Fibroblast of skin of abdomen (primary cell): ENCODE measurements at places on chromosomes 13 and 19.

DNA sequence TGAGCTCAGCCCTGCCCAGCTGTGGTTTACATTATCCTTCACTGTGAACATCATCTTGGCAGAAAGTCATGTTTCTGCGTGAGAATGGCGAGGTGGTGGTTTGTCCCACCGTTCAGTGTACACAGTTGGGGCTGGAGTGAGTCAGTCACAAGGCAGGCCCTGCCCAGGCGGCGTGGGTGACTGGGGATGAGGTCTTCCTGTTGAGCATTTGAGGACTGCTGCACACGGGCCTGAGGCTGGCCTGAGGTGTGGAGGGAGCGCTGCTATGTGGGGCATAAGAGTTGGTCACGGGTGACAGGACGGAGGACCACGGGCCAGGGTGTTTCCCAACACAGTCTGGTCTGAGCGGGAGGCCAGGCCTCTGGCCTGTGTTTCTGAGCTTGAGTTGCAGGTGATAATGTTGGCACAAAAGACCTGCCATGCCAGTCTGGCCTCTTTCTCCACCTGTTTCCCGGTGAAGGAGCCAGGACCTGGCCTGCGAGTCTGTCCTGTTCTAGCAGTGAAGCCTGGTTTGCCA is 13.4 kb upstream of the C19orf33 start:
- peak; percentile 82 for DNase-seq

DNA sequence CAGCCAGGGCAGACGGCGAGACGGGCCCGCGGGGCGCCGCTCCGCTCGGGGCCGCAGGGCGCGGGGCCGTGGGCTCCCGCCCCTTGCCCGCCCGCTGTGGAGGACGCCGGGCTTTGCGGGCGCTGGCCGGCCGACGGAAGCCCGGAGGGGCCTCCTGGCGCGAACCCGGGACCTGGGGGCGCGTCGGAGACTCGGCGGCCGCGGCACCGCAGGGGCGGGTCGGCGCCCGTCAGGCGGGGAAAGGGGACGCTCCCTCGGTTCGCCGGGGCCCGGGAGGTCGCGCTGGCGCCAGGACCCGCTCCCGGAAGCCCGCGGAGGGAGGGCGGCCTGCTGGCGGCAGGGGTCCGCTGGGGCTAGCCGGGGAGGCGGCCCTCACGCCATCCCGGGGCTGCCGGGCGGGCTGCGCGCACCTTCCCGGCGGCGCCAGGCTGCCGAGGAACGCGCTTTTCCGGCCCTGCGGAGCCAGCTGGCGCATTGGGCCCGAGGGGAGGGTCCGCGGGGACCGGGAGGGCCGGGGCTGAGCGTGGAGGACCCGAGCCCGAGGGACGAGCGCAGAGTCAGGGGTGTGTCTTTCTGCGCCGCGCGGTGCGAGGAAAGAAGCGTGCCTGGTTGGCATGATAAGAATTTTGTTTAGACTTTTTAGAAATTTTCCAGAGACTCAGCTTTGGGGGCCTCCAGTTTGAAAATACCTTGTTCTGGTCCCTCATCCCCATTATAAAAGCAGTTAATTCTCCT is 511 bp downstream of the GARRE1 start:
- DNase-seq = no peak

DNA sequence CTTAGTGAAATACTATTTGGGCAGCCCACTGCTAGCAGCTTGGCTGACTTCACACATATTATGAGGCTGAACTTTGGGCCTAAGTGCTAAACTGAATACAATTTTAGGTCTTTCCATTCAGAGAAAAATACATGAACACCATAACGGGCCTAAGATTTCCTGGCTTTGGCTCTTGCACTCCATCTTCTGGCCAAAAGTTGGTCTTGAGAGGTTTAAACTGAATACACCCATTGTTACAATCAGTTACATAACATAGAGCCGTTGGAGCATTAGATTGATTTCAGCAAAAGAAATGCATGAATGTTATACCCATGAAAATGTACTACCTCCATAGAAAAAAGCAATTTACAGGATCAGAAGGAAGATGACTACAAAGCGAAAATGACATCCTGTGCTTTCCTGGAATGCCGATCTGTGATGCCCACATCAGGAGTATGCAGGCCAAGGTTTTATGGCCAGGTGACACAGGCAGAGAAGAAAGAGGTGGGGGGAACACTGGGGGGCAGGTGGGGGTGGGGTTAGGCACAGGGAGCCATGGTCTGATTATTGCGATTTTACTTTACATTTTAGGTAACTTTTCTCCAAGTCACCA is 11.1 kb upstream of the SHISA2 start:
- peak; percentile 60 for DNase-seq

- peak; percentile 43 for DNase-seq
Observed at GRCh38 chr19:10227026-10227971, 3.8 kb downstream of the S1PR2 start.

DNA sequence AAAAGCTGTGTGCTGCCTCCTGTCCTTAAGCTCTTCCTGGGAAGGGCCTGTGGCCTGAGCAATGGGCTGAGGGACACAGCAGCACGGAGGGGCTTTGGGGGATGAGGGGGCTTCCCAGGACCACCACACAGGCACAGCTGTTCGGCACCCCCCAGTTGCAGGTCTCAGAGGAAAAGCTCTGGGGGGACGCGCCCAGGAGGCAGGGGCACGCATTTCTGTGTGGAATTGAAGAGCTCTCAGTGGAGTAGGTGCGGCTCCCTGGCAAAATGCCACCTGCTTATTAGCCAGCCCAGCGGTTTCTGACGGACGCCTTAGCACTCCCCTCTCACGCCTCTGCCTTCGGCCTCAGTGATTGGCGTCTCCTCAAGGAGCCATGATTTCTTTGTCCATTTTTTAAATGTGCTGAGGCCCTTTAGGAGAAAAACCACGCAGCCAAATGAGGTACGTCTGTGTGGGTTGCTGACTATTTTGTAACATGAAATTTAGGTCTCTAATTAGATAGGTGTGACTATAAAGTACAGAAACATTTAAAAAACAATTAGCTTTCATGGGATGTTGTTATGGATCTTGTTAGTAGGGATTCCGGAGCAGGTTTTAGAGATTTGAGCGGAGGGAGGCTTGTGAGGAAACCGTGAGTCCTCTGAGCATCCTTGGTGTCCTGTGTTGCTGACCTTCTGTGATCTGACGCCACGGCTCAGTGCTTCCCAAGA is 4.0 kb downstream of the MCF2L start:
- DNase-seq = no peak

DNA sequence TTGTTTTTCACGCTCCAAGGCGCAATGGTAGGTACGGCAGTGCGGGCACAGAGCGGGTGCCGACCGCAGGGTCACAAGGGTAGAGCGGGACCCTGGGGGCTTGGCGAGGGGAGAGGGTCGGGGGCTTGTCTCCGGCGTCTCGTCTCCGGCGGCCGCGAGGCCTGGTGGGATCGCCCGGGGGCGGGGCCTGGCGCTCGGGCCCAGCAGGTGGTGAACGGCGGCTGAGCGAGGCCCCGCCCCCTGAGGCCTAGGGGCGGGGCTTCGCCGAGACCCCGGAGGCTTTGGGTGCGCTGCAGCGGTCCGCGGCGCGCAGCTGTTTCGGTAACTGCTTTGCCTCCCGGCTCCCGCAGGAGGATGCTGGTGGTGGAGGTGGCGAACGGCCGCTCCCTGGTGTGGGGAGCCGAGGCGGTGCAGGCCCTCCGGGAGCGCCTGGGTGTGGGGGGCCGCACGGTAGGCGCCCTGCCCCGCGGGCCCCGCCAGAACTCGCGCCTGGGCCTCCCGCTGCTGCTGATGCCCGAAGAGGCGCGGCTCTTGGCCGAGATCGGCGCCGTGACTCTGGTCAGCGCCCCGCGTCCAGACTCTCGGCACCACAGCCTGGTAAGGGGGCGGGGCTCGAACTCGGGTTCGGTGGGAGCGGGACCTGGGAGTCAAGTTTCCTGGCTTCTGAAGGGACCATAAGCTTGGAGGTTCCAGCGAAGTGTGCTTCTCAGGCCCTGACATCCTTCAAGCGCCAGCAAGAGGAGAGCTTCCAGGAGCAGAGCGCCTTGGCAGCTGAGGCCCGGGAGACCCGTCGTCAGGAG is at the start of gene TSEN34:
TSS of gene TSEN34 (plus strand) at position 298 of the 800 bp plus-strand sequence. CDS start at position 355, 57 bp downstream.
- DNase-seq = peak; percentile 83

DNA sequence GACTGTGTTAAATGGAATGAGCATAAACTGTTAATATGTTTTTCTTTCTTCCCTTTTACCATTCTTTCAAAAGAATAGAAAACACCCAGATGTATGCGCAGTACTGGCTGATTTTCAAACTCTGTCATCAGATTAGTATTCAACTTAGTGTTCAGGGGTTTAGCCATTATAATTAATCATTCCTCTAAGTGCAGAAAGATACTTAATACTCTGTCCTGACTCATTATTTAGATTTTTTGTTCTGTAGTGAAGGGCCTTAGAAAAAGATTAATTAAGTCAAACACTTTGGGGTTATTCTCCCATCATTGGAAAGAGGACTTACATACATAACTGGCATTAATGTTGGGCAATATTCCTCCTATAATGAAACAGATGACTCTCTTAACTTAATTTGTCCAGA is 1316.7 kb upstream of the SLC10A2 start:
- peak; percentile 88 for DNase-seq

DNA sequence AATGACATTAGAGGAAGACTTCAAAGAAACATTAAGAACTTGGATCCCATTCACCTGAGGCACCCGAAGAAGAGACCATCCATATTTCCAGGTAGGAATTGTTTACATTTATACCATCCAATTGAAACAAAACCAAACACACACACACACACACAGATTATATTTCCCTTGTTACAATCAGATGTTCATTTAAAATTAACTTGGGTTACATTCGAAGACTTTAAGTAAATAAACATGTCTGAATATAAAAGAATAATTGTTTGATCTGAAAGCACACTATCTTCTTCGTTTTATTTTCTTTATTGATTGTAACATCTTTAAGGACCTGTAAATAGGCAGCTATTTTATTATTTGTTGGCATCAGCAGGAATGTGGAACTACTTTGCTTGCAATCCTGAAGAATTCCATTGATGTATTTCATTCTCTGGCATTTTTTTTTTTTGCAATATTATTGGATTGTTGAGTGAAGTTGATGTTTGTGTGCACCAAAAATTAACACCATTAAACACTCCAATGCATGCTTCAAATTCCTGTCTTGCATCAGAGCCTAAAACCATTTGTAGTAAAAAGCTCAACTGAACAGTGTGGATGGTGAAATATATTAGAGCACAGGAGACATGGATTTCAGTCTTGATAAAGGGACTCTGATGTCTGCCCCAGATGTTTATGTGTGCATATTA is 85.3 kb upstream of the FRY start:
- DNase-seq = peak; percentile 71

DNA sequence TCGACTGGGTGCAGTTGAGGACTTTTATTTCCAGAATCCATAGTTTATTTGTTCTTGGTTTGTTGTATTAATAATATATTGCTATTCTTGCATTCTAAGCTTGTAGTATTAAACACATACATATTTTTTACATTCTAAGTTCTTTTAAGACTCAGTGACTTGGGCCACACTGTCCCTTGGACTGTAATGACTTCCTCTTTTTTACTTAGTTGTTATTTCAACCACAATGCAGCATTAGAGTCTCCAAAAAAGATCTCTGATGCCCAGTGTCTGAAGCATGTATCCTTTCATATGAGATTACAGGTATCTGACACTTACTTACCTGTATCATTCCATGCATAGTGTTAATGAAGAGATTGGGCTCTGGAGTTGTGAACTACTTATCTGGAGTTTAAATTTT is 864.9 kb upstream of the PCDH20 start:
- DNase-seq = no peak

DNA sequence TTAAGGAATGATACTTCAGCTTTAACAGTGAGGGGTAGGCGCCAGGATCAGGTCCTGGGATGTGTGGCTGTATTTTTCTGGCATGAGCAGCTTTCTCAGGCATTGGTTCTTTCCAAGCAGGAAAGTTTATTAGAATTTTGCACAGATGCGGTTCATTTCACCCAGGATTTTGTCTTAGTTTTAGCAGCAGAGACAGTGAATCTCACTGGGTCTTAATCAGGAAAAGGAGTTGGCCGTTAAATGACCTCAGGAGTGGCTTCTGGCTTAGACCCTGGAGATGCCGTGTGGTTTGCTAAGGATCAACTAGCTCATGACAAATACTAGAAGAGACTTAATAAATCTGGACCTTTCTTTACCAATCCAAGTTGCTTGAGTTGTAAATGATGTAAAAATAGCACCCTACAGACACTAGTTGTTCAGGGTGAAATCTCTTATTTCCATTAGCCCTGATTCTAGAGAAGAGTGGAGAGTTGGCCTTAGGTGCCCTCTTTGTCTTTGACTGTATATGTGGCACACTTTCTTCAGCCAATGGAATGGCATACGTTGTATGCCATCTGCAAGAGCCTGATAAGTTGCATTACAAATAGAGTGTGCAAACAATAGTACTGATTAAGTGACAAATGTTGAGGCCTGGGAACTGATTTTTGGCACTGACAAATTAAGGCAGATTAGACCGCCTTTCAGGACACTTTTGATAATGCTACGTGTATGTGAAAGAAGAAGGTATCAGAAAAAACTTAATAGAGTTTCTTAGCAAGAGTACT is 34.0 kb downstream of the LRCH1 start:
- peak; percentile 50 for DNase-seq

DNA sequence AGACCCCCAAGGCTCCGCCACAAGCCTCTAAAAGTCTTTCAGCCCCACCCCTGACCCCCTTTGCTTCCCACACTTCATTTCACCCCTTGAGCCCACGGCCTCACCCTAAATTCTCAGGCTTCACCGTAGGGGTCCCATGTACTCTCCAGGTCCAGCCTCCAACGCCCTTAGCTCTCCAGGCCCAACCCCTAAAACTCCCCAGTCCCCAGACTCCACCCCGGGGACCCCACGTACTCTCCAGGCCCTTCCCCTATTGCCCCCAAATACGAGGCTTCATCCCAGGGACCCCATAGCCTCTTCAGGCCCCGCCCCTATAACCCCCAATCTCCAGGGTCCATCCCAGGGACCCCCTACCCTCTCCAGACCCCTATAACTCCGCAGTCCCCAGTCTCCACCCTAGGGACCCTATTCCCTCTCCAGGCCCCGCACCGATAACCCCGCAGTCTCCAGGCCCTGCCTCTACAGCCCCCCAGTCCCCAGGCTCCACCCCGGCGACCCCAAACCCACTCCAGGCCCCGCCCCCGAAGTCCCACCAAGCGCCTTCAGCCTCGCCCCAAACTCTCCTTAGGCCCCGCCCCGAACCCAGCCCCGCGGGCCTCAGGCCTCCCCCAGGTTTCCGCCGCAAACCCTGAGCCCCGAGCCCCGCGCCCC is 619 bp downstream of the MED16 start:
- DNase-seq = no peak

GRCh38 chr13:102846261-102847015 is 606 bp downstream of the ERCC5 start:
- peak; percentile 26 for DNase-seq
